ENCODE measurements at places on chromosomes 12 and 14. TPM values are rescaled to one million over a fixed set of nuclear protein-coding genes. Genes with fewer than 3 reads are reported as not detected.
A peak's percentile ranks its signal among the peaks of the same experiment; 100 is the strongest.

RDH16 gene
- polyA plus RNA-seq, result 0.34 TPM

DNA sequence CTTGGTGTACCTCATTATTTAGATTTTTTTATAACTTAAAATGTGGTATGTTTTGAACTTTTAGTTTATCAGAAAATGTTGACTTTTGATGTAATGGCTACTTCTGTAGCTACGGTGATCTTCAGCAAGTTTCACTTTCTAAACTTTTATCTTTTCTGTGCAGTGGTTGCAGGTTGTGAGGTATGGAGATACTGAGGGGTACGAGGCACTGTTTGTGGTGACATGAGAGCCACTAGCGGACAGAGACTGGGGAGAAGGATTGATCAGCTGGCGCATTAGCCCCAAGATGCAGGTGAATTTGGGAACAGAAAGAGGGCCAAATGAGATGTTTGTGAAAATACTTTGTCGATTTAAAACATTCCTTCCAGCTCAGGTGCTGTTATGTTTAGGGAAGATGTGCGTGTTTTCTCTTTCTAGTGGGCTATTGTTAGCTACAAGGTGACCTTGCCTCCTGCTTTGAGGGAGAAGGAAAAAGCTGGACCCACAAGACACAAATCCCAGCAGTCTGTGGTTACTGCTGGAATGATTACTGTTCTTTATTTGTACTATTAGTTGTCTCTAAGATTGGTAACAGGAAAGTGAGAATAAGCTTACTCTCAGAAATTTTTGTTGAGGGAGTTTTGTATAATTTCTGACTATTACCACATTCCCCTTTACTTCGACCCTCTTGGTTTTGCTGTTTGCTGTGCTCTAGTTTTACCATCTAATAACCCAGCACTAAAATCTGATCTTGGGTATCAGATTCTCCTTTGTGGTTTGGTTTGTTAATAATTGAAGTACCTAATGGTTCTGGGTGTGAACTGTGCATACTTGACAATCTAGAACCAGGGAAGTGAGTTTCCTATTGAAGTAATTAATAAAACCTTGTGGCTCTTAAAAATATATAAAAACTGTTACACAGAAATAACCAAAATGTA, 61.7 kb downstream of the FBXO34 start:
- peak; percentile 56 for DNase-seq

GRCh38 chr14:73717711-73718417, 3.7 kb upstream of the PNMA1 start:
- DNase-seq, result peak; percentile 26

DNA sequence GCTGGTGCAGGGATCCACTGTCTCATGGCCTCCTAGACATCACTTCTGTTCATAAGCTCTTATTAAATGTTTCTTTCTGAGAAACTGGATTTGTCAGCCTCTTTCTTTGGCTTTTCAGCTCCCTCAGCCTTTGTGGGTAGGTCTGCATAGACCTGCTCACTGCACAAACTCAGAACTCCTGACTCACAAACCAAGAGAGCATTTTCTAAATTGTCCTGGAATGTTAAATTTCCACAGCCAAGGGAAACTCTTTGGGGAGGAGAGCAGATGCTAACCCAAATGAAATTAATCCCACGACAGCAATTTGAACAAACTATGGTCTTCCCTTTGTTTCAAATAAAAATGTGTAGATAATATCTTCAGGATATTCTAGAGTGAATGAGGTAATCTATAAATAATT, 19.5 kb upstream of the CERS5 start:
- DNase-seq, result no peak

DNA sequence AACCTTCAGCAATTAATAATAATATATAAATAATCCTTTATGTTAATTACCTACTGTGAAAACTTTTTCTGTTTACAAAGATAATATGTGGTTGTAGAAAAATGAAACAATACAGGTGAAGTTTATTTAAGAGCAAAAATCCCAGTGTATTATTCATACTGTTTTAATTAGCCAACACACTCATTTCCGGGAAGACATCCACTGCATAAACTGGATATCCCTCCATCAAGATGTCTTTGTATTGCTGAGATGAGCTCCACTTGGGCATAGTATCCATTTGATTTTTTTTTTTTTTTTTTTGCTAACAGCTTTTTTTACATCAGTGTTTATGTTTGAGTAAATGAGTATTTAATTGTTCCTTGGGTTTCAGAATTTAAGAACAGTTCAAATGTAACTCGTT, 13.7 kb upstream of the DERA start:
- DNase-seq, result no peak

DNA sequence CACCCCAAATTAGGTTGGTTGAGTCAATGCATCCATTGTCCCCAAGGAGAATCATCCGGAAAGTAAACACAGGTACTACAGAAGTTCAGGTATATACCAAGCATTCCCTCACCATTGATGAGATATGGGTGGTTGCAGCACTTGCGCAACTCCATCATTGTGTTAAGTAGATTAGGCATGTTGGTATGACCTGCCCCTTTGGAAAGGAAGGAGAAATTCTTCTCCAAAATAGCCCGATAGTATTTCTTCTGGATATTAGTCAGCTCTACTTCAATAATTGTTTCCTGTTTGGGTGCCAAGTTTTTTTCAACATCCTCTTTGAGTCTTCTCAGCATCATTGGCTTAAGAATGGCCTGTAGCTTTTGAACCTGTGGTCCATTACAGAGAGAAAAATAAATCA, 21.3 kb upstream of the SUPT16H start:
- DNase-seq, result no peak

Data from large intestine (tissue), 12 donors.